Left renal cortex interstitium (tissue), 4 donors: ENCODE measurements at places on chromosomes 13 and 19.

GRCh38 chr13:94057618-94058186 lies 421.8 kb downstream of the DCT start:
- no peak for DNase-seq

DNA sequence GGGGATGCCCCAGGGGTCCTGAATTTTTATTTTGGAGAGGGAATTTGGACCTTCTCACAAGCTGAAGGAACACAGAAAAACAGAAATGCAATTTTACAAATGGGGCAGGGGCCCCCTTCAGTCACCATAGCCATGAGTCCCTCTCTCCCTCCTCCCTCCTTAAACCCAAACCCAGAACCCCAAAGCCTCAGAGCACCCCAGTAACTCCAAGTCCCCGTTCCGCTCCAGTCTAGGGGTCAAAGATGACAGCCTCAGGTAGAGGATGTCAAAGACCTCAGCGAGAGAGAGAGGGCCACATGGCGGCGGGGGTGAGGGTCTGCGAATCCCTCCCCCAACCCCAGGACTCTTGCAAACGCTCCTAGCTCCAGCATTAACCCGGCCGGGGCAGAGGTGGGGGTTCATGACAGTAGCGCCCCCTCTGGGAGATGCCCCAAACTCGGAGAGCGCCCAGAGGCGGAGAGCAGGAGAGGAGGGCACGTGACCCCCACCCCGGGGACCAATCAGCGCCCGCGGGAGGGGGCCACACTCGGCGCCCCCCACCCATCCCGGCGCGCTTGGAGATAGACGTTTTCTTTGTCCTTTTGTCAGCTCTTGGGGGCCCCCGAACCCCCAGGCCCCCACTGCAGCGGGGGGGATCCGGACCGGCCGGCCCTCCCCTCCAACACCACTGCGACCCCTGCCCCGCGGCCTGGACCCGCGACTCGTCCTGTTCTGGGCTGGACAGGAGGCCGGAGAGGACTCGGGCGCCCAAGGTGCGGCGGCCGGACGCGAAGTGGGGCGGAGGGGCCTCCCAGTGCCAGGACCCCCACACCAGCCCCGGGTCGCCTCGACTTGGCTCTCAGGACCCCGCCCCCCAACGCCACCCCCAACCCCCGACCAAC lies 20.8 kb upstream of the SEMA6B start:
- no peak for DNase-seq

- no peak for DNase-seq
These were observed 70.1 kb downstream of the STK24 start for GRCh38 chr13:98506728-98507230.

DNA sequence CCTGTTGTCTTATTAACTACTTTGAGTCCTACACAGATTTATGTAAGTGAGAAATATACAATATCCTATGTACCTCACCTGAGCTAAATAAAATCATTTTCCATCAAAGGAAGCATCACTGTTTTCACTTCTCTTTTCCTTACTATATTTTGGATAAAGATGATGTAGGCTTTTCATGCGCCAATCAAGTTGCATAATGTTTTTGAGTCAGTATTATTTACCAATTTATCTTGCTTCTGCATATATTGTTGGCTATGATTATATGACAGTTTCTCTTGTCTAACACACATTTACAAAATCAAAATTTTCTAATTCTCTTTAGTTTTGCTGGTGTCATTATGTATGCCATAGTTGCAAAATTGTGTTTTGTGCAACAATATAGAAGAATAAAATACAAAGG lies 67.9 kb upstream of the FRY start:
- no peak for DNase-seq

DNA sequence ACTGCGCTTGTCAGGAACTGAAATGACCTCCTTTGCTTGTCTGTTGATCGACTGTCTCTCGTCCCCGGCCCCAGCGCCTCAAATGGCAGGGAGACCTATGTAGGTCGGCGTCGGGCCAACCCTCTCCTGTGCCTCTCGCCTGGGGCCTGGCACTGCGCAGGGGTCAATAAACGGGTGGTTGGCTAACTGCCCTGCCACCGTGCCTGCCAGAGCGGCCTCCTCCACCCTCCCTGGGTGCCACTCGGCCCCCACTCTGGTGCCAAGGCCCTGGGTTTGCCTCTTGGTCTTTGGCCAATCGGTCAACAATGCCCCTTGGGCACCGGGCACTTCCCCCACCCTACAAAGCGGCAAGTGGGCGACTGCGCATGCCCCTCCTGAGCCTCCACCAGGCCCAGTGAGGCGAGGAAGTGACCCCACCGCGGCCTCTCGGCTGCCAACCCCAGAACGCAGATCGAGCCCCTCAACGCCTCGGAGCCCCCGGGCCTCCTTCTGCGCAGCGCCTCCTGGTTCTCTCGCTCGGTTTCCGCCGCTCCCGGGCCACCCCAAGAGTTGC lies 1.1 kb downstream of the KEAP1 start:
- DNase-seq, result no peak

- no peak for DNase-seq
These were observed 9.9 kb downstream of the LTBP4 start for GRCh38 chr19:40611096-40611495.

- DNase-seq, result no peak
These were observed 39.3 kb upstream of the GAS6 start for GRCh38 chr13:113902986-113903775.

GRCh38 chr13:46171217-46171616 lies 10.8 kb downstream of the LCP1 start:
- no peak for DNase-seq

DNA sequence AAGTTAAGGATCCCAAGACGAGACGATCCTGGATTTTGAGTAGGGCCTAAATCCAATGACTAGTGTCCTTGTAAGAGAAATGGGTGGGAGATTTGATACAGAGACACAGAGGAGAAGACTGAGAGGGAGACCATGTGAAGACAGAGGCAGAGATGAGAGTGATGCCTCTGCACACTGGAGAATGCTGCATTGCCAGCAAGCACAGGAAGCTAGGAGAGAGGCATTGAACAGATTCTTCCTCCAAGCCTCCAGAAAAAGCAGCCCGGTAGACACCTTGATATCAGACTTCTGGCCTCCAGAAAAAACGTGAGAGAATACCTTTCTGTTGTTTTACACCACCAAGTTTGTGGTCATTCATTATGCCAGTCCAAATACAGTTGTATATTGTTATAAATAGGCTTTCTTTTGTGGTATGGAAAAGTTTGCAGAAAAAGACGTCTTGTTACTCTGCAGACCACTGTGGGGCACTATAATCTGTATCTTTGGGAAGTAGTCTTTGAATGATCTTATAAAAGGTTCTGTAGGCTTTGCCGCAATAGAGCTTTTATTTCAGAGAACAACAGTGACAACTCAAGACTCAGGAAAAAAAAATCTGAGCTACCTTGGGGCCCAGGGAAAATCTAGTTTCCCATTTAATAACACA lies 17.9 kb upstream of the RFC3 start:
- DNase-seq, result peak; percentile 31

- no peak for DNase-seq
These were observed at the start of gene BICRA for GRCh38 chr19:47608969-47609905. TSS of gene BICRA (plus strand) at chr19:47609134. CDS start at chr19:47673575, 64,441 bp downstream.

- DNase-seq, result no peak
These were observed 6.8 kb upstream of the ZSCAN5A start for GRCh38 chr19:56321254-56321988.

DNA sequence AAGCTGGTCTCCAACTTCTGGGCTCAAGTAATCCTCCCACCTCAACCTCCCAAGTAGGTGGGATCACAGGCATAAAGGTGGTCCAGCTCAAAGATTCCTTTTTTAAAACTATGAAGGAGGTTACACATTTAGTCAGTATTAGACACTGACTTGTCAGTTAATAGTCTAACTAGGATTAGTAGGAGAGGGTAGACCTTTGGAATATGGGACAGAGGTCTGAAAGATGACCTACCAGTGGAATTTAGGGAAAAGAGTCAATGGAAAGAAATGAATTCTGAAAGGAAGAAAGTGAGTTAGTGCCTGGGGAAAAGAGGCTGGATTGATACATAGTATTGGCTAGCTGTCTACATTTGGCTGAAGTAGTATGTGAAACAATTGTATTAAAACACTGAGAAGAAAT lies 220.7 kb downstream of the MZT1 start:
- DNase-seq, result no peak

- no peak for DNase-seq
These were observed 186.2 kb downstream of the EFNB2 start for GRCh38 chr13:106349080-106349931.

- no peak for DNase-seq
These were observed 28.2 kb downstream of the RASL11A start for GRCh38 chr13:27298849-27299248.

DNA sequence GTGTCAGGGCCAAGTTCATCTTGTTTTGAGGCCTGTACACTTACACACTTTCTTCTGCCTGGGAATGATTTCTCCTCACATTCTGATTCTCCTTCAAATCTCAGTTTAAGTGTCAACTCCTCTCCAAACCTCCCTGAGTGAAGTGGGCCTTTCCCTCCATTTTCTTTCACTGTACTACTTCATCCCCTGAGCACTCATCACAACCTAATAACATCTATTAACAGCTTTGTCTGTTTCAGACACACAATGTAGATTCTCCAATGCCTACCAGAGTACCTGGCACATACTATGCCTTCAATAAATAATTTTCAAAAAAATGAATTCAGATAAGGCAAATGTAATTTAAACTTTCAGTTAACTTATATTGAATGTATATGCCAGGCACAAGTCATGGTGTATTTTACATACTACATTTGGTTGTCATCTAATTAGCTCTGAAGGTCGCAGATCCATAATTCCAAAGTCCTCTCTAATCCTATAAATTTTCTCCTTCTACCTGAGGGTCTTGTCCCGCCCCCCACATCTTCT lies 357 bp upstream of the COG6 start:
- no peak for DNase-seq

DNA sequence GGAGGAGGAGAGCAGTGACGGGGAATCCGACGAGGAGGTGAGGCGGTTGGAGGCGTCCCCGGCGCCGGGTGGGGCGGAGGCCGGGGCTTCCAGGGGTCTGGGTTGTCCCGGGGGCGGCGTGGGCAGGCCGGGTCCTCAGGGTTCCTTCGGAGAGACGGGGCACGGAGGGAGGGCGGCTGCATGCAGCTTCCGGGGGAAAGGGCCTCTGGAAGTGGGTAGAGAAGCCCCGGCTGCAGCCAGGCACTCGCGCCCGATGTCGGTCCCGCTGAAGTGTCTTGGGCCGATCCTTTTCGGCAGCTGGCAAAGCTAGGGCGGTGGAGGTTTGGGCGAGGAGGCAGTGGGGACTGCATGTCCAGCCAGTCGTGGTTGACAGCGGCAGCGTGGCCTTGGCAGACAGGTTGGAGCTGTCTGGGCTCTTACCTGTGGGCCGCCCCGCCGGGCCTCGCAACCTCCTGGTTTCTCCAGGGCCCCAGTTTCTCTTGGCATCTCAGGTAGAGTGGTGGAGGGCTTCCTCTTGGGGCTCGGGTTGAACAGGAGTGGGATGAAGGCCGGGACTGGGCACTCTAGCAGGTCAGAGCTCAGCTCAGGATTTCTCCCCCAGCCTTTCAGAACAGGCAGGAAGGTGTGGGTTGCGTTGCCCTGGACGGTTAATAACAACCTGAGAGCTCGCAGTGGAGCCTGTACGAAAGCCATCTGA lies 690 bp downstream of the KMT2B start:
- DNase-seq, result no peak

DNA sequence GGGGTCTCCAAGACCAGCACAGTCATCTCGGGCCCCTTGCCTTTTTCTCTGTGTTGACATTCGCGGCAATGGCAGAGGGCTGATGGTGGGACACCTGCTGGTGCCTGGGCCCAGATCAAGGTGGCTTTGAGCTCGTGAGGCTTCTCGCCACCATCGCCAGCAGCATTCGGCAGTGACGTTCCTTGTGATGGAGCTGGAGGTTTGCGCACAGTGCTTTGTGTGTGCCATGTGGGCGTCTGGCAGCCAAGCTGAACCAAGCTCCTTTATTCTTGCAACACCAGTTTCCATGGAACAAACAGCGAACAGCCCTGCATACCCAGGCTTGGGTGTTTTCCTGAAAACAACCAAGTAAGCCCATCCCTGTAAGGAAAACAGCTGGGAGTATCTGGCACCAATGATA lies 9.1 kb upstream of the TMEM255B start:
- no peak for DNase-seq

DNA sequence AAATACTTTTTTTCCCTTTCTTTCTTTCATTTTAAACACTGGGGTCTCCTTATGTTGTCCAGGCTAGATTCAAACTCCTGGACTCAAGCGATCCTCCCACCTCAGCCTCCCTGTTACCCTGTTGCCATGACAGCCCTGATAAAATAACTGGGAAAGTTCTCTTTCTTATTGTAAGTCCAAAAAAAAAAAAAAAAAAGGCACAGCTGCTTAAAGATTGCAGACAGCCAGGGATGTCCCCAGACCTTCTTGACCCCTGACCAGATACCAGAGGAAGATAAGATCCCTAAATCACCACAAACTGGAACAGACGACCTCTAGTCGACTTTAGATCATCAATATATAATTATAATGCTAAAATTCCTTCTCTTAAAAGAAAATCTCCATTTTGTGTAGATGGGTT lies 1.1 kb upstream of the MVB12A start:
- no peak for DNase-seq

- no peak for DNase-seq
These were observed 798.4 kb downstream of the PCDH17 start for GRCh38 chr13:58429917-58430316.

- DNase-seq, result no peak
These were observed 812.1 kb upstream of the MIR17HG start for GRCh38 chr13:90535421-90535820.
